ENCODE measurements at places on chromosomes 5 and 9.

DNA sequence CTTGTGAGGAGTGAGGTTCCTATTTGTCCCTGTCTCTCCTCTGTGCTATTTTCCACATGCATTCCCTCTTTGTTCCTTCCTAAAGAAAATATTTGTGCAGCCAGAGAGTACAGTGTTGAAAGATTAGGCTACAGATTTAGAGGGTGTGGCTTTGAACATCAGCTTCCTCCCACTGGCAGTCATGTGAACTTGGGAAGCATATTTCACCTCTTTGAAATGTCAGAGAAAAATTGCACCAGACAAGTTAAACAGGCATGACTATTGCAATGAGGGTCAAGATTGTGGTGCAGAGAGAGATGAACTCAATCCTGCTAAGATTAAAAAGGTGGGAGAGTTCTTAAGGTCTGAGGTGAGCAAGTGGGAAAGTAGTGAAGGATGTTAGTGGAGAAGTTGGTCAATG is 641.0 kb downstream of the DNAH5 start:
- peak; percentile 7 for DNase-seq
- H3K27ac ChIP-seq: no peak overlapping the region
- no peaks in the 10 kb centered on the region for H3K4me1 ChIP-seq
- no peaks in the 10 kb centered on the region for H3K36me3 ChIP-seq
- H3K27me3 ChIP-seq: no peaks in the 10 kb centered on the region
- no peak overlapping the region for H3K4me3 ChIP-seq

- peaks cover 6% of the 10 kb centered on the region for H3K36me3 ChIP-seq
- DNase-seq: peak; percentile 78
- no peaks in the 10 kb centered on the region for H3K4me1 ChIP-seq
- no peak overlapping the region for H3K4me3 ChIP-seq
- no peaks in the 10 kb centered on the region for H3K27me3 ChIP-seq
Observed at GRCh38 chr5:41748631-41749030, 121.6 kb downstream of the OXCT1 start.

DNA sequence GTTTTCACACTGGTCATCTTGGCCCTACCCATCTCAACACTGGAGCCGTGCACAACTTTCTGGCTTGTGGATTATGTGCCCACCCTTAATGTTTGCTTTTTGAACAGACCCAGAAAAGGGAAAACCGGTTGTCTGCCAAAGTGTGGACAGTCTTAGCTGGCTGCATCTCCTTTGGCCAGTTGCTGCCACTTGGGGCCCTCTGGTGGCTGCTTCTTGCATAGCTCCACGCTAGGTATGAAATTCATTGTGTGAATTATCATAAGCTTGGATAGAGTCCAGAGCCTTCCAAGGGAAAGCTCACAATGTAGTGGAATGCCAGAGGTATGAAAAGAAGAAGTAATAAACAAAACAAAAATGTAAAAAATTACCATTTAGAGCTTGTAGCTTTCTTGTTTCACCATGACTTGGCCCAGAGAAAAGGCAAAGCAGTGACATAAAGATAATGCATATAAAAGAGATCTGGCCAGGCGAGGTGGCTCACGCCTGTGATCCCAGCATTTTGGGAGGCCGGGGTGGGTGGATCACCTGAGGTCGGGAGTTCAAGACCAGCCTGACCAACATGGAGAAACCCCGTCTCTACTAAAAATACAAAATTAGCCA is 12.5 kb upstream of the SLC36A3 start:
- DNase-seq: peak; percentile 19
- no peaks in the 10 kb centered on the region for H3K36me3 ChIP-seq
- no peak overlapping the region for H3K27ac ChIP-seq
- H3K4me1 ChIP-seq: no peaks in the 10 kb centered on the region

- H3K4me1 ChIP-seq: no peaks in the 10 kb centered on the region
- H3K36me3 ChIP-seq: no peaks in the 10 kb centered on the region
- H3K4me3 ChIP-seq: no peak overlapping the region
- DNase-seq: peak; percentile 22
Observed at GRCh38 chr9:104682642-104683041, 11.7 kb upstream of the OR13D1 start.
